ENCODE measurements at places on chromosomes 2 and 18. TPM values are rescaled to one million over a fixed set of nuclear protein-coding genes. Genes with fewer than 3 reads are reported as not detected.

The CAPN14 gene
- total RNA-seq: not detected

The SULT6B1 gene
- not detected for total RNA-seq

The RESP18 gene
- total RNA-seq: not detected

The RBBP8 gene
- 10.4 TPM for total RNA-seq

The SYT4 gene
- total RNA-seq: not detected
